ENCODE measurements at places on chromosomes 4 and X. TPM values are rescaled to one million over a fixed set of nuclear protein-coding genes. Genes with fewer than 3 reads are reported as not detected.

DNA sequence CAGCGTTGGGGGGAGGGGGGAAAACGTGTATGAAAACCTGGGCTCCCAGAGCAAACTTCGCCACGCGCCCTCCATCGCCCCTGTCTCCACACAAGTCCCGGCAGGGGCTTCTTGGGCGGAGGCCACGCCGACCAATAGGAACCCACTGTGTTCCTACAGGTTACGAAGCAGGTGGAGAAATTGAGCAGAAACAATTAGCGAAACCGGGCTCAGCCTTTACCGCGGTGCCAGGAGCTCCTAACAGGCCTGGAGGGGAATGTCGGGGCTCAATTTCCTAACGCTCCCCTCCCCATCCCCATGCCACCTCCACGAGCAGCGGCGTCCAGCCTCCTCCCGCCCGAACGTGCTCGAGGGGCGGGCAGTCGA lies 589 bp upstream of the KIT start:
- no peak for DNase-seq

- DNase-seq = peak; percentile 27
These were observed 68.9 kb downstream of the ARHGAP24 start for GRCh38 chr4:85543832-85544231.

- no peak for DNase-seq
These were observed 2.2 kb upstream of the HTR2C start for GRCh38 chrX:114581528-114582263.

DNA sequence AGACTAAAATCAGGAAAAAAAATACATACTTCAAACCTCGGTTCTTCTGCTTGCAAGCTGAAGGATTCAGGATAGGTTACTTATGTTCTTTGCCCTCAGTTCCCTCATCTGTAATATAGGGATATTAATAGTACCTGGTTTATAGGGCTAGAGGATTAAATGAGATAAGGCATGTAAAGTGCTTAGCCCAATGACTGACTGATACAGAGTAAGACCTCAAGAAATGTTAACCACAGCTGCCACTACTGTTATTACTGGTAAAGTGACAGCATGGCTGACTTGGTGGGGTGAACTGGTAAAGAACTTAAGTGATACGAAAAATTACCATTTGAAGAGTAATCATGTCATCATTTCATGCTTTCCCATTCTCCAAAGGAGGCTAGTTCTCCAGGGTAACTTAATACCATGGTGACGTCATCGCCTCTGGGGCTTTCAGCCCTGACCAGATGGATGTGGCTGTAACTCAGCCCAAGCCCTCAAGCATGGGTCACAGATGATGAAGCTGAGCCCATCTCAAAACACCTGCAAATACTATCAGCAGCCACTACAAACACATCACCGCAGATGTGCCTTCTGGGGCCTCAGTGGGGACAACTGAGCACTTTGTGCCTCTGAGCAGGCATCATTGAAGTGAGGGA lies 44.5 kb upstream of the SCML1 start:
- peak; percentile 44 for DNase-seq

- no peak for DNase-seq
These were observed 253.9 kb upstream of the NOCT start for GRCh38 chr4:138761638-138762220.

DNA sequence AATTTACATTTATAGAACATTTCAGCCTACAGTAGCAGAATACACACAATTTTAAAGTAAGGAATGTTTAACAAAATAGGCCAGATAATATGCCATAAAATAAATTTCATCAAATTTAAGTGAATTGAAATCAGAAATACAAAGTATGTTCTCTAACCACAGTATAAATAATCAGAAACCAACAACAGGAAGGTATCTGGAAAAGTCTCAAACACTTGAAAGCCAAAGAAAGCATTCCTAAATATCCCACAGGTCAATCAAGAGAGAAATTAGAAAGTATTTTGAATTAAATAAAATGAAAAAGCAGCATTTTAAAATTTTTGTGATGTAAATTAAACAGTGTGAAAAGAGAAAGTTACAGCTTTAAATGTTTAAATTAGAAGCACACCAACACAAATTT lies 899.2 kb downstream of the PDHA2 start:
- no peak for DNase-seq

Gene GABRA4
- not detected for total RNA-seq

Gene ACSL1
- total RNA-seq = 151 TPM

Gene UGT2B17
- total RNA-seq = not detected

Gene TCEAL9
- total RNA-seq = 123 TPM

Gene GPR143
- total RNA-seq = 58.2 TPM

Gene CASP3
- 54.8 TPM for total RNA-seq
